Esophagus squamous epithelium (tissue), 5 donors: ENCODE measurements at places on chromosomes 7 and 10. TPM values are rescaled to one million over a fixed set of nuclear protein-coding genes. Genes with fewer than 3 reads are reported as not detected.

BICC1 gene
- total RNA-seq, result 8.2 TPM

PIK3CG gene
- total RNA-seq, result 3.2 TPM

HSPA12A gene
- 2.3 TPM for total RNA-seq

NKX2-3 gene
- total RNA-seq, result not detected

HMX3 gene
- total RNA-seq, result not detected

GPR15LG gene
- total RNA-seq, result 335 TPM

TMEM213 gene
- total RNA-seq, result not detected

STEAP2 gene
- total RNA-seq, result 9.0 TPM

TMEM196 gene
- not detected for total RNA-seq

SPACDR gene
- total RNA-seq, result not detected

LRRC18 gene
- not detected for total RNA-seq

DKK1 gene
- total RNA-seq, result 0.47 TPM

MUC3A gene
- under 0.01 TPM for total RNA-seq

FOXP2 gene
- 6.7 TPM for total RNA-seq

LIPJ gene
- total RNA-seq, result not detected

LBX1 gene
- total RNA-seq, result not detected

KLF14 gene
- 0.13 TPM for total RNA-seq

FAM200A gene
- 5.3 TPM for total RNA-seq

AKR1C8 gene
- not detected for total RNA-seq

MPP7 gene
- total RNA-seq, result 34.5 TPM

VGF gene
- total RNA-seq, result not detected

RNF32 gene
- 0.66 TPM for total RNA-seq

CFAP46 gene
- 0.76 TPM for total RNA-seq

TUBAL3 gene
- total RNA-seq, result 0.19 TPM

FAM171A1 gene
- 3.8 TPM for total RNA-seq
